ENCODE measurements at places on chromosomes 7 and 10.

- DNase-seq, result no peak
Observed at GRCh38 chr7:39197831-39198230, 220.1 kb downstream of the POU6F2 start.

GRCh38 chr10:86489071-86489810 is 32.4 kb downstream of the WAPL start:
- DNase-seq, result no peak

DNA sequence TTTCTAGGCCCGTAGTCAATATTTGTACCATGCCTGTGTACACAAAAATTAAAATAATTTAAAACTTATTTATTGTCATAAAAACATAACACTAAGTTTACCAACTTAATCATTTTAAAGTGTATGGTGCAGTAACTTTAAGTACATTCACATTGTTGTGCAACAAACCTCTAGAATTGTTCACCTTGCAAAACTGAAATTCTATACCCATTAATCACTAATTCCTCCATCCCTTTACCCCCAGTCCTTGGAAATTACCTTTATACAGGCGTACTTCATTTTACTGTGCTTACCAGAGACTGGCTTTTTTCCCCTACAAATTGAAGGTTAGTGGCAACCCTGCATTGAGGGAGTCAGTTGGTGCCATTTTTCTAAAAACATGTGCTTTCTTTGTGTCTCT is 6.3 kb upstream of the DYNC1I1 start:
- no peak for DNase-seq

- DNase-seq, result no peak
Observed at GRCh38 chr10:62506371-62506770, 132.2 kb downstream of the ZNF365 start.

DNA sequence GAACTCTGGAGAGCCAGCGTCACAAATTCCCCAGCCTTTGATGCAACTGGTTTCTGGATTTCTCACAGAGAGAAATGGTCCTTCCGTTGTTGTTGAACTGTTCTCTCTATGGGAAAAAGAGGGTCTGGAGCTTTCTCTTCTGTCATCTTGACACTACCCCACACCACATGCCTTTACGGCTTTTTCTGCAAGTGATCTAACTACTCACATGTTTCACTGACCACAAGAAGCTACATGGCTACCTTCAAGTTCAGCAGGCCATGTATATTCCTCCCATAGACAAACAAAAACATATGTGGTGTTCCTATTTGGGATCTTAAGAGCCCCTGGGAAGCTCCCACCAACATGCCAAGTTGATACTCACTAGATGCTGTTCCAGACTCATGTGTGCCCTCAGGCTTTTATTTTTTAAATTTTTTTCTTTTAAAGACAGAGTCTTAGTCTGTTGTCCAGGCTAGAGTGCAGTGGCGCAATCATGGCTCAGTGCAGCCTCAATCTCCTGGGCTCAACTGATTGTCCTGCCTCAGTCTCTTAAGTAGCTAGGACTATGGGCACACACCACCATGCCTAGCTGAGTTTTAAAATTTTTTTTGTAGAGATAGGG is 72.0 kb downstream of the RNF216 start:
- no peak for DNase-seq

DNA sequence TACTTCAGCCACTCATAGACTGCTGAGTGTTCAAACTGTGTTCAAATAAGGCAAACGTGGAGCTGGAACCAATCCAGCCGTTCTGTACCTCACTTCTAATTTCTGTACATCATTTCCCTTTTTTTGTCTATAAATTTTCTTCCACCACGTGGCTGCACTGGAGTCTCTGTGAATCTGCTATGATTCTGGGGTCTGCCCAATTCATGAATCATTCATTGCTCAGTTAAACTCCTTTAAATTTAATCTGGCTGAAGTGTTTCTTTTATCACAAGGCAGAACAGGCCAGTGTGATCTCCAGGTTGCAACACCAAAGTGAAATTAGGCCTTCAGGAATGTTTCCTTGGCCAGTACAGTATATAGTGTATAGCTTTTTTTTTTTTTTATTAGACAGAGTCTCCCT is 53.5 kb downstream of the DNAJC12 start:
- DNase-seq, result no peak

- peak; percentile 24 for DNase-seq
Observed at GRCh38 chr10:50279489-50279888, 28.2 kb upstream of the ASAH2 start.

DNA sequence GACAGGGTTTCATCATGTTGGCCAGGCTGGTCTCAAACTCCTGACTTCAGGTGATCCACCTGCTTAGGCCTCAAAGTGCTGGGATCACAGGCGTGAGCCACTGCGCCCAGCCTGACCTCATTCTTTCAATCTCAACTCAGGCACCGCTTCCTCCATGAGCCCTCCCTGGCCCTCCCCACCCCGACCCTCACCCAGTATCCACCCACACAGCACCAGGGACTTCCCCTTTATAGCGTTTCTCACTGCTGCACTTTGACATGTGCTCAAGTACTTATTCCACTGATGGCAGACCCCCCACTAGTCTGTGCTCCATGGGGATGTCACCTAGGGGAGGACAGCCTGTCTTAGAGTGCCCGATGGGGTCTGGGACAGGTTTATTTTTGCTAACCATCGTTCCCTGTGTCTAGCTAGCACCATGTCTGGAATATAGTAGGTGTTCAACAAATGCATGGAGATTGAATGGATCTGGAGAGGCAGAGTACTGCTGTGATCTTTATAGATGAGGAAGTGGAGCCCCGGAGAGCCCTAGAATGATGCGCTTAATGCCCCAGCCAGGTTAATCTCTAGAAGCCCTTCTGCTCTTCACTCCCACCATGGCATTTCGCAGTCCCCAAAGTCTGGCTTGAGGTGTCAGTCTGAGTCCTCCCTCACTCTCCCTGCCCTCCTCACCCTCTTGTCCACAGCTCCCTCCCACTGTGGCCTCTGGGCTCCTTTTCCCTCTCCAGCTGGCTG is 258.8 kb downstream of the RPS24 start:
- no peak for DNase-seq

- DNase-seq, result peak; percentile 78
Observed at GRCh38 chr7:106216923-106217542, 67.8 kb downstream of the NAMPT start.

DNA sequence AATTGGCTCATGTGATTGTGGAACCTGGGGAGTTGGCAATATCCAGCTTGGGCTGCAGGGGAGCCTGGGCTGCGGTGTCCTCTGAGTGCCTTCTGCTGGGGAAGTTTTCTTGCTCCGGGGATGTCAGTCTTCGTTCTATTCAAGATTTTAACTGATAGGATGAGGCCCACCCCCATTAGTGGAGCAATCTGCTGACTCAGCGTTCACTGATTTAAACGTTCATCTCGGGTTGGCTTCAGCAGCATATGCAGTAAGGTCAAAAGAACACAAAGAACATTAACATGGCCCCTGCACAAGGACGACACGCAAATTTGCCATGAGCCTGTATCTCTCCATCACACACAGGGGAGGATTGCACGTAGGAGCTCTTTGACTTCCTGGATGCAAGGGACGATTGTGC is 360.6 kb upstream of the ADARB2 start:
- no peak for DNase-seq

DNA sequence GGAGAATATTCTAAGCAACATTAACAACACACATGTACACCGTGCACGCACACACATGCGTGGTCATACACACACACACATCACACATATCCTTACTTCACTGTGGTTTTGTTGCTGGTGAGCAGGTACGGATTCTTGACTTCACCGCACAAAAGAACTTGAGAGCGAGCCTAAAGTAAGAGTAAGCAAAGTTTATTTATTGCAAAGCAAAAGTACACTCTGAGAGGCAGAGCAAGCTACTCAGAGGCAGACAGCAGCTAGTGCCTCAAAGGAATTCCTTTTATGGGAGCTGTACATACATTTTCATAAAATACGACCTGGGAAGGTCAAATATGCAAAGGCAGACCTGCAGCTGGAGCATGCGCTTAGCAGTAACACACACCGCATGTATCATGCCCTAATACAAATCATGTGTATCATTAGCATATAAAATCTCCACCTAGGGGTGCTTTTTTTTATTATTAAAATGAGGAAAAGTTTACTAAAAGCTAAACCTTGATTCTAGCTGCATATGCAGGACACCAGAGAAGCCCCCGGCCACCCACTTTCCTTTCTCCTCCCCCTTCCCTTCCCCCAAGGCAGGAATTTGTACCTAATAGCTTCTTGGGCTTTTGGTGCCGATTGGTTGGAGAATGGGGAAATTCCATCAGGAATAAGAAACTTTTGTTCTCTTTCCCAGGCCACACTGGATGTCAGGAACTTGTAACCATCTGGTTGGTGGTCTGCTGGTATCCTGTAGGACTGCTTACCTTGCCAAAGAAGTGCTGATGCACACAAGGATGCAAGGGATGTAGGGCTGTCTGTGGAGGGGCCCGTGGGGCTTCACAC is 16.5 kb upstream of the GPR37 start:
- no peak for DNase-seq

DNA sequence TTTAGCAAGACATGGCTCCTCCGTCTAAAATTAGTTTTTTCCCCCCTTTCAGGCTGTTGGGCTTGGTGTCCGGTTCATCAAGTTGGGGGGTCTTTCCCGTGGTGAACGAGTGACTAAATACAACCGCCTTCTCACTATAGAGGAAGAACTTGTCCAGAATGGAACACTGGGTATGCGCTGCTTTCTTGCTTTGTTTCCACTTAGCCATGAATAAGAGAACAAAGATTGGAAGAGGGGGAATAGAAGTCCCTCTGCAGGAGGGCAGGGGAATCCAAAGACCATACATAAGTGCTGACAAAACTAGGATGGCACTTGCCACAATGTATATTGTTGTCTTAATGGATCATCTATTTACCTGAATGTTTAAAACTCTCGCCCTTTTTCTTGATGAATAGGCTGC is 30.5 kb downstream of the ENO4 start:
- DNase-seq, result no peak

- DNase-seq, result peak; percentile 94
Observed at GRCh38 chr10:90859321-90859751, 1.5 kb upstream of the HTR7 start.

- DNase-seq, result no peak
Observed at GRCh38 chr7:32573110-32573687, 77.9 kb downstream of the AVL9 start.

- DNase-seq, result peak; percentile 95
Observed at GRCh38 chr7:27130540-27131389, at the start of gene HOXA4. Gene HOXA4, minus strand, starts transcription at chr7:27130757. Its CDS starts 24 bp downstream, at chr7:27130733.

DNA sequence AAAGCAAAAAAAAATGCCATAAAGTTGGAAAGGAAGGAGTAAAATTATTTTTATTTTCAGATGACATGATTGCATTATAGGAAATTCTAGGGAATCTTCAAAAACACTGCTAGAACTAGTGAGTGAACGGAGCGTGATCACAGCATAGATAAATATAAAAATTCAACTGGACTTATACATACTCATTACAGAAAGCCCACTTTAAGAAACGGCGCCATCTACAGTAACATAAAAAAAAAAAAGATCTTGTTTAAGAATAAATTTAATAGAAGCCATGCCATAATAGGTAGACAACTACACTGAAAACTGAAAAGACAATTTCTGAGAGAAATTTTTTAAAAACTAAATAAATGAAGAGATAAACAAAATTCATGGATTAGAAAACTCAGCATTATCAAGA is 623.1 kb upstream of the MGMT start:
- DNase-seq, result no peak

GRCh38 chr7:134996097-134996550 is 9.8 kb downstream of the AGBL3 start:
- no peak for DNase-seq

- DNase-seq, result no peak
Observed at GRCh38 chr10:117412469-117413010, 37.3 kb upstream of the PDZD8 start.

DNA sequence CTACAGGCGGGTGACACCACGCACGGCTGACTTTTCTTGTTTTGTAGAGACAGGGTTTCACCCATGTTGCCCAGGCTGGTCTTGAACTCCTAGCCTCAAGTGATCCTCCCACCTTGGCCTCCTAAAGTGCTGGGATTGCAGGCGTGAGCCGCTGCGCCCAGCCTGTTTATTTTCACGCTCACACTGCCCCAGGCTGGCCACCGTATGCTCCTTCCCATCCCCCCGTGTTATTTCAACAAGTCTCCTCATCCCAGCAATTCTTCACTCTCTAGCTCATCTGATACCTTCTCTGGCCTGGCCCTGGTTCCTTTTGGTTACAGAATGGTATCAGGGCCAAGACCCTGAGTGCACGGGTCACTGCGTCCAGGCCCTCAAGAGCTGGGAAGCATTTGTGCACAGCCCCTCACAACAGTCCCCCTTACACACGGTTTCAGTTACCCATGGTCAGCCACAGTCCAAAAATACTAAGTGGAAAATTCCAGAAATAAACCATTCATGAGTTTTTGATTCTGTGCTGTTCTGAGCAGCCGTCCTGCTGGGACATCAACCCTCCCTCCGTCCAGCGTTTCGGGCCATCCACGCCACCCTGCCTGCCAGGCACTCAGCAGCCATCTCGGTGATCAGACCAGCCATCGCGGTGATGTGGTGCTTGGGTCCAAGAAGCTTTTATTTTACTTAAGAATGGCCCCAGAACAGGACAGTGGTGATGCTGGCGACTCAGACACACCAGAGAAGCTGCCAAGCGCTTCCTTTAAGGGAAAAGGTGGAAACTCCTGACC is 8.9 kb downstream of the COX19 start:
- DNase-seq, result no peak

DNA sequence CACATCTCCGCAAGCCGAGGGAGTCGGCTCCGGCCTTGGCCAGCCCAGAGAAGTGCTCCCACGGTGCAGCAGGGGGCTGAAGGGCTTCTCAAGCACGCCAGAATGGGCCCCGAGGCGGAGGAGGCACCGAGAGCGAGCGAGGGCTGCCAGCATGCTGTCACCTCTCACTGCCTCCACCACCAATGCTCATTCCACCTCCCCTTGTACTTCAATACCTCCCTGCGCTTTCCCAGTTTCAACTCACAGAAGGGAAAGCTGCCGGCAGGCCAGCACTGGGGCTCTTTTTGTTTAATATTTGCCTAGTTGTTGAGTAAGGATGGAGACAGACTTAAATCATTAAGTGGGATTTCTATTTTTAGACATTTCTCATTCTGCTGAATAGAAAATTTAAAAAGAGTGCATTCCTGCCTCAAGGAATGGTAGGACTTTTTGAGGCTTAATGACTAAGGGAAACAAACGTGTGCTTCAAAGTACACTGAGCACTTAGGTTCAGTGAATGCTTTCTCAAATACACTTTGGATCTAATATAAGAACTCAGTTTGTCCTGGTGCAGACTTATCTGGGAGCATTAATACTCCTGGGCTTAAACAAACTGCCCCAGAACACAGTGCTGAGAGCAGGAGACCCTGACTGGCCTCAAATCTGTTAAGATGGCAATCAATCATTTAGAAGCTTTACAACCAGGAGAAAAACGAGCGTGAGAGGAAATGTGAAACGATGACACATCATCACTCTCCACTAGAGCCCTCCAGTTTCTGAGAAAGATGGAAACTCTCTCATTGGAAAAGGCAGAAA is 131.2 kb downstream of the RALA start:
- peak; percentile 78 for DNase-seq

- no peak for DNase-seq
Observed at GRCh38 chr7:155653803-155654202, 9.3 kb downstream of the RBM33 start.

- peak; percentile 72 for DNase-seq
Observed at GRCh38 chr7:36473454-36474282, 84.0 kb downstream of the ANLN start.

Data from ELR (cell line).